ENCODE measurements at places on chromosomes 7 and 10.

DNA sequence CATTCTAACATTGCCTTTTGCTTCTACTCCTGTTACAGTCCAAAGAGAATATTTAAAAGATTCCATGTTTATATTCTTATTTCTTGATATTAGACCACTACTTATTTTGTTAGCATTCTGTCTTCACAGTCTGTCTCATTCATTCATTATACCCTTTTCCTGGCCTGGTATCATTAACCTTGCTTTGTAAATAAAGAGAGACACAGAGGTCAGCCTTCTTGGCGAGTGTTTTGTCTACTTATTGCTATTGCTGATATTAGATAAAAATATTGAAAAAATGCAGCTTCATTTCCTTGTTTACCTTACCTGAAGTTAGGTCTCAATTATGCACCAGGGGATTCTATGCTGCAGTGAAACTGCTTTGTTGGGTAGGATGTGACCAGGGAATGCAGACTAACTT lies 179.2 kb downstream of the NXPH1 start:
- no peaks in the 10 kb centered on the region for H3K27me3 ChIP-seq
- no peaks in the 10 kb centered on the region for H3K36me3 ChIP-seq
- peaks cover 34% of the 10 kb centered on the region for H3K4me1 ChIP-seq

DNA sequence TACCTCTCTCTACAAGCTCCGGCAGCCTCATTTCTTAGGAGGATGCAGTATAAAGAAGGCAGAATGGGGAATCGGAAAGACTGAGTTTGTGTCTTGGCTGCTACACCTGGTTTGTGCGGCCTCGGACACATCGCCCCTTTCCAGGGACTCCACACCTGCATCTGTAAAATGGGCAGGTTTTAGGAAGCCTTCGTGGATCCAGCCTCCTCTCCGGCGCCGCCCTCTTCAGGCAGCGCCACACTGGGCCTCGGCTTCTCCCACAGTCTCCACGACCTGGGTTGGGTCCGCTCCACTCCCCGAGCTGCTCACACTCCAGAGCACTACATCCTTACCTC lies 341 bp downstream of the GOT1 start:
- H3K4me1 ChIP-seq: peaks cover 4% of the 10 kb centered on the region
- no peaks in the 10 kb centered on the region for H3K27me3 ChIP-seq
- DNase-seq: no peak
- peak overlapping the region; percentile 89 for H3K4me3 ChIP-seq

DNA sequence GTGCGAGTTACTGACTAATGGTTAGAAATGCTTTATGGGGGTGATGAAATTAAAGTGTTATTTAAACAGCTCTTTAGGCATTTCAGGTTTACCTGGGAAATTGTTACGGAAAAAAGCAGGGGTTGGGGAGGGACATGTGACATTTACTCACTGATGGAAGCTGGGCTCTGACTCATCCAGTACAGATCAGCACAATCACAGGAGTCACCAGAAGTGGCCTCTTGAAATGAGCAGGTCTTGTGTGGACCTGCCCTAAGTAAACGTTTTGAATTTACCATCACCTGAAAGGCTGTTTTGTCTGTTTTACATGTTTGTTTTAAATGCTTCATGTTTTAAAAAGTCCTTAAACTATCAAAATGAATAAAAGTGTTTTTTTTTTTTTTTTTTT lies 2.3 kb downstream of the GLRX3 start:
- H3K27ac ChIP-seq: no peak overlapping the region
- H3K4me1 ChIP-seq: peaks cover 9% of the 10 kb centered on the region
- H3K27me3 ChIP-seq: peaks cover 3% of the 10 kb centered on the region
- no peaks in the 10 kb centered on the region for H3K36me3 ChIP-seq

- H3K4me3 ChIP-seq: no peak overlapping the region
- no peak overlapping the region for H3K27ac ChIP-seq
- H3K4me1 ChIP-seq: peaks cover 11% of the 10 kb centered on the region
Measured at GRCh38 chr10:45513551-45513950, 139.5 kb downstream of the ALOX5 start.

DNA sequence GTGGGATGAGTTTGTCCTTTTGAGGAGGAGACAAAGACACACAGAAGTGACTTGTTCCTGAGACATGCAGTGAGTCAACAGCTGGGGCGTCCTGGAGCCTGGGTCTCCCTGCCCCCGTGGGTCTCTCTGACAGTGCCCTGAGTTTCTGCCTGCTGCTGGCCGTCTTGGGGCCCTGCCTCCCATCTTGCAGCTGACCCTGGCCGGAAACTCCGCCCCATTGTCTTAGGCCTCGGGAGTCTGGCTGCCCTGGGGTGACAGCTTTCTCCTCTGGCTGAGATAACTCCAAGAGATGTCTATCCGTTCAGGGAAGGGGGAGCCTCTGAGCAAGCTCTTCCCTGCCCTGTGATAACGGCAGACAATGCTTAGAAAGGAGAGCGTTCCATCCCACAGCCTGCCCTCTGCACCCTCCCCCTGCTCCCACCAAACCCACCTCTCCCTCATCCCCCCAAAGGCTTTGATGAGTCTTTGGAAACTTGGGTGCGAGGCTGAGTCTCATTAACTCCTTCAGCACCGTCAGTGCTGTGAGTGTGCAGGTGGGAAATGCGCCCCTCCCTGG lies 69.5 kb upstream of the PODXL start:
- H3K36me3 ChIP-seq: no peaks in the 10 kb centered on the region
- H3K4me3 ChIP-seq: peak overlapping the region; percentile 13
- DNase-seq: peak; percentile 78
- no peaks in the 10 kb centered on the region for H3K27me3 ChIP-seq
- peak overlapping the region; percentile 21 for H3K27ac ChIP-seq

DNA sequence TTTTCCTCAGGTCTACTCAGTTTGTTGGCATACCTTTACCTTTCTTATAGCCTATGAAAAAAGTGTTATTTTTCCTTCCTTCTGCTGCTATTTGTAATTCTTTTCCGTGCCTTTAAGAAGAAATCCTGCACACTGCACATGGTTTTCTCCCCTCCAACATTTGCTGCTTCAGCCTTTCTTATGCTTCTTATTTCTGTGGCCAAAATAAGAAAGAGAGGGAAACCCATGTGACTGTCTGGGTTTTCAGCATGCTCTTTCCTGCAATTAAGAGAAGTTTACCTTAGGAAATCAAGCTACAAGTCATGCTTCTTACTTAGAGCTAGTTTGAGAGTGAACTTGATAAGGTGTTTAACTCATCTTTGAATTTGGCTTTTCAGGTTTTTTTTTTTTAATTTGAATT lies 11.0 kb downstream of the TBC1D12 start:
- H3K36me3 ChIP-seq: no peaks in the 10 kb centered on the region
- no peak overlapping the region for H3K27ac ChIP-seq
- DNase-seq: no peak
- H3K4me3 ChIP-seq: no peak overlapping the region

DNA sequence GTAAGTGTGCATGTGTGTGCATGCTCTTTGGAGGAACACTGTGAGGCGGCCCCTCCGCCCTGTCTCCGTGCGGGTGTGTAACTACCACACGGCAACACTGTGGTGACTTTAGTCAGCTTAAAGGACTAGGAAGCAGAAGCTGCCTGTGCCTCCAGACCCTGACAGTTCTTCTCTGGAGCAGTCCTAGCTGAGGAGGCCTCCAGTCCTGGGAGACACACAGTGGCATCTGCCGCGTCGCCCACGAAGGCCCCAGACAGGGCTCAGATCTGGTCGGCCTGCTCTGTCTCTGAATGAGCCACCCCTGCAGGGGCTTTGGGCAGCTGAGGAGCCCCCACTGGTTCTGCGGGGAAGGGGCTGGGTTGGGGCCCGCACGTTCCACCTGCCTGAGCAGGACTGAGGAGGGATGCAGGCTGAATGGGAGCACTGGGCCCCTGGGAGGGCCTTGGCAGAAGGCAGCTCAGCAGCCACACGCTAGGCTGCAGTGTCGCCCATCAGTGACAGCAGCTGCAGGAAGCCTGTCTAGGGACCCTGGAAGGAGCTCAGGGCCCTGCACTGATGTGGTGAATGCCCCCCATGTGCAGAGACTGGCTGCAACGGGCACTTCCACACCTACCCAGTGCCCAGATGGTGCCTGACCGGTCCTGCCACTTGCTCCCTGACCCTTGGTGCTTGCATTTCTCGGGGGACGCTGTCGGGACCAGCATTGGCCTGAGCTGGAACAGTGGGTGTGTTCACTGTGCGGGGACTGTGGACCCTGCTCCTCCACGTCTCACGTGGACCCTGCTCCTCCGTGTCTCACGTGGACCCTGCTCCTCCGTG lies 27.3 kb upstream of the KNDC1 start:
- no peak overlapping the region for H3K27ac ChIP-seq
- DNase-seq: no peak
- H3K27me3 ChIP-seq: no peaks in the 10 kb centered on the region
- H3K4me1 ChIP-seq: no peaks in the 10 kb centered on the region

DNA sequence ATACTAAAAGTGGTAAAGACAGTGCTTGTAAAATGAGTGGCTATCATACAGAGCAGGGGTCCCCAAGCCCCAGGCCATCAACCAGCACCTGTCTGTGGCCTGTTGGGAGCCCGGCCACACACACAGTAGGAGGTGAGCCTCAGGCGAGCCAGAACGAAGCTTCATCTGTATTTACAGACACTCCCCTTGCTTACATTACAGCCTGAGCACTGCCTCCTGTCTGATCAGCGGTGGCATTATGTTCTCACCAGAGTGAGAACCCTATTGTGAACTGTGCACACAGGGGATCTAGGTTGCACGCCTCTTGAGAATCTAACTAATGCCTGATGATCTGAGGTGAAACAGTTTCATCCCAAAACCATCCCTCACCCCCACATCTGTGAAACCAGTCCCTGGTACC lies 58.7 kb downstream of the ITGA8 start:
- H3K27ac ChIP-seq: no peak overlapping the region
- no peak overlapping the region for H3K4me3 ChIP-seq
- H3K4me1 ChIP-seq: no peaks in the 10 kb centered on the region
- no peaks in the 10 kb centered on the region for H3K27me3 ChIP-seq
- no peaks in the 10 kb centered on the region for H3K36me3 ChIP-seq

- no peaks in the 10 kb centered on the region for H3K36me3 ChIP-seq
- no peaks in the 10 kb centered on the region for H3K27me3 ChIP-seq
- no peak for DNase-seq
- H3K4me3 ChIP-seq: no peak overlapping the region
- no peak overlapping the region for H3K27ac ChIP-seq
Measured at GRCh38 chr7:113891828-113892227, 27.0 kb downstream of the PPP1R3A start.

DNA sequence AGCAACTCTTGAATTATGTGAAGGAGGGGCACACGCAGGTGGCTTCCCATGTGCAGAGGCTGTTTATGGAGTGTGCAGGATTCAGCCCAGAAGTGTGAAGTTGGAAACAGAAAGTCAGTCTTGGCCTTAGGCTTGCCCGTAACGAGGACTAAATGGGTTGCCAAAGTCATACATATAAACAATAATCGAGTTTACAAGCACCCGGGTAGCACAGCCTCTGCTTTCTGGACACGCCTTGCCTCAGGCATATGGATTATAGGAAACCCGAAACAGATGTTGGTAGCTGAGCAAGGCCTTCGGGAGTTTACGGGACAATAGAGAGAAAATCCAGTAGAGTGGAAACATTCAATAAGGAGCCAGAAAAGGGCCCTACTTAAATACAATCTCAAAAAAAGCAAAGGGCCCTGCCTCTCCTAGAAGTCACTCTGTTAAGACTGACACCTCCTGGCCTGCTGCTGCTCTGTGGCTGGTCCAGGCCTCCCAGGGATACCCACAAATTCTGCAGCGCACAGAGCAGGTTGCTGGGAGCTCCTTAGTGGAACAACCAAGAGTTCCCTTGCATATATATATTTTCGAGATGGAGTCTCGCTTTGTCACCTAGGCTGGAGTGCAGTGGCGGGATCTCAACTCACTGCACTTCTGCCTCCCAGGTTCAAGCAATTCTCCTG lies 48.5 kb downstream of the SMKR1 start:
- DNase-seq: no peak
- no peaks in the 10 kb centered on the region for H3K27me3 ChIP-seq

DNA sequence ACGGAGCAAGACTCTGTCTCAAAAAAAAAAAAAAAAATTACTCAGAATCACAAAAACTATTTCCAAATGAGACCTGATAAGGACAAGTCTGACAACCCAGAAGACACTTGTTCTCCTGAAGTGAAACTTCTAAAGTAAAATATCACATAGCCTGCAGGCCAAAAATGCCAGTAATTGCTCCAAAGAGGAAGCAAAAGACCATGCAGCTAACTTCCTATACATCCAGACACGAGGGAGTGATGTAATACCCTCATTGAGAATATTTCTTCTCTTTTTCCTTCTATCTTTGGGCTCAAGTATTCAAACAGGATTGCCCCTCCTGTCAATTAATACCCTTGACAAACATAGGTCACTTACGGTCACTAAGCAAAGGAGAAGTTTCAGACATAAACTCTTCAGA lies 31.2 kb downstream of the ARMH3 start:
- peaks cover 18% of the 10 kb centered on the region for H3K36me3 ChIP-seq
- no peaks in the 10 kb centered on the region for H3K4me1 ChIP-seq
- H3K27ac ChIP-seq: no peak overlapping the region
- no peaks in the 10 kb centered on the region for H3K27me3 ChIP-seq
- no peak overlapping the region for H3K4me3 ChIP-seq

GRCh38 chr7:132650498-132650897 lies 74.2 kb upstream of the PLXNA4 start:
- H3K27me3 ChIP-seq: peaks cover under 1% of the 10 kb centered on the region
- H3K4me3 ChIP-seq: no peak overlapping the region
- H3K27ac ChIP-seq: no peak overlapping the region
- H3K4me1 ChIP-seq: peaks cover 10% of the 10 kb centered on the region

DNA sequence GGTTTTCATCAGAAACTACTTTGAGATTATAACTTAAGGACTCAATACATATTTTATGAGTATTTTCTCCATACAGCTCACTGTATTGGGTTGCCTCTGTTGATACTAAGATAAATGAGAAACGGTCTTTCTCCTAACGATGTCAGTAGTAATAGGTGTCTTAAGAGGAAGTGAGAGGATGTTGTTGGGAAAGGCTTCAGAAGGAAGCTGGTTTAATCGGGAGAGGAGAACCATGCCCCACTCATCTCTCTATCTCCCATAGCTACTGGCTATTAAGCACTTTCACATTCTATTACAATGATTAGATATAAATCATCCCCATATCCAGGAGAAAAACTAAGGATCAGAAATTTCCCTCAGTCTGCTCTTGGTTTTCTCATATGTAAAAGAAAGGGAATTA lies 2.0 kb downstream of the CLEC5A start:
- no peak overlapping the region for H3K27ac ChIP-seq
- H3K27me3 ChIP-seq: no peaks in the 10 kb centered on the region
- H3K36me3 ChIP-seq: no peaks in the 10 kb centered on the region
- no peaks in the 10 kb centered on the region for H3K4me1 ChIP-seq

GRCh38 chr10:119724593-119725516 lies 995 bp upstream of the INPP5F start:
- H3K36me3 ChIP-seq: no peaks in the 10 kb centered on the region
- H3K4me3 ChIP-seq: peak overlapping the region; percentile 95
- H3K27me3 ChIP-seq: no peaks in the 10 kb centered on the region
- peaks cover 33% of the 10 kb centered on the region for H3K4me1 ChIP-seq

GRCh38 chr7:90933984-90934383 lies 330.2 kb upstream of the FZD1 start:
- H3K27me3 ChIP-seq: no peaks in the 10 kb centered on the region
- no peak overlapping the region for H3K4me3 ChIP-seq
- peaks cover 10% of the 10 kb centered on the region for H3K4me1 ChIP-seq
- H3K27ac ChIP-seq: no peak overlapping the region
- DNase-seq: no peak
- H3K36me3 ChIP-seq: peaks cover 7% of the 10 kb centered on the region

GRCh38 chr10:97838091-97838490 lies 11.6 kb upstream of the GOLGA7B start:
- no peak for DNase-seq
- no peaks in the 10 kb centered on the region for H3K4me1 ChIP-seq
- no peaks in the 10 kb centered on the region for H3K36me3 ChIP-seq
- H3K27me3 ChIP-seq: peaks cover 8% of the 10 kb centered on the region
- H3K27ac ChIP-seq: no peak overlapping the region
- H3K4me3 ChIP-seq: no peak overlapping the region

GRCh38 chr10:7054915-7055314 lies 355.9 kb downstream of the SFMBT2 start:
- H3K4me3 ChIP-seq: no peak overlapping the region
- H3K4me1 ChIP-seq: no peaks in the 10 kb centered on the region
- no peaks in the 10 kb centered on the region for H3K36me3 ChIP-seq
- peak; percentile 48 for DNase-seq
- H3K27me3 ChIP-seq: no peaks in the 10 kb centered on the region

Measured in neural progenitor cell (in vitro differentiated cells).